ENCODE measurements at places on chromosomes 4 and X.

GRCh38 chrX:13902406-13902805 lies 85.5 kb upstream of the GPM6B start:
- no peak for DNase-seq

- no peak for DNase-seq
Measured at GRCh38 chr4:38232741-38233140, 272.5 kb downstream of the PTTG2 start.

GRCh38 chr4:160675550-160675949 lies 1488.2 kb downstream of the FSTL5 start:
- no peak for DNase-seq

- no peak for DNase-seq
Measured at GRCh38 chr4:186900232-186900900, 176.7 kb upstream of the FAT1 start.

GRCh38 chrX:65241059-65241721 lies 264.9 kb upstream of the ZC4H2 start:
- DNase-seq: no peak

DNA sequence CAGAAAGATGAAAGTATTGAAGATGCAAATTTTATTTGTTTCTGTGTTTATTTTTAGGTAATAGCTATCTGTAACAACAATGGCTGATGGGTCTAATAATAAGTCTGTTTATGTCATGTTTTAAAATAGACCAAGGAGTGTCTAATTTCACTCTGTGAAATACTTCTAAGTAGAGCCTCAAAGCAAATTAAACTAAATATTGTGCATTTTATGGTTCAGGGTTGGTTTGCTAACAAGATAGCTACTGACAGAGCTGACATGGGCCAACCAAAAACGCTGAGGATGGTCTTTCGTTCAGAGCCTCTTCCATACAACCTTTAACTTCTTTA lies 437.6 kb upstream of the CTSO start:
- no peak for DNase-seq

DNA sequence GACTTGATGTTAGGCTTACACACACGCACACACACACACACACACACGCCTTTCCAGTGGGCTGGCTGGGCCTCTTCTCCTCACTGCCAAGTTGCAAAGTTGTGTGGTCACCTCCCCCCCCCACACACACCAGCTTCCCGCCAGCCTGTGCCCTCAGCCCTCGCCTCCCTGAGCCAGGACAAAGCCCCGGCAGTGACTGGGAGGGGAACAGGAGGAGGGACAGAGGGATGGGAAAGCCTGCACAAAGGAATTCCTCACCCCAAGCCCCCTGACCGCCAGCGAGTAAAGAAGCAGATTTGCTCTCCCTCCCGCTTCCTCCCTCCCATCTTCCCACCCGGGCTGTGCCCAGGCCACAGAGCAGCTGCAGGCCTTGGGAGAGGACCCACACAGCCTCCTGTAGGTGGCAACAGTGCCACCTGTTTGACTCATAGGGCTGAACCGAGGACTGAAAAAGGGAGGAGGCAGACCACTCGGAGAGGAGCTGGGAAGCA lies at the start of gene GDPD2:
Gene GDPD2 (plus strand): TSS at position 464 of the 491 bp plus-strand sequence. CDS start 1,671 bp downstream, outside the sequence.
- no peak for DNase-seq

- DNase-seq: no peak
Measured at GRCh38 chr4:3858046-3858730, 92.0 kb downstream of the ADRA2C start.

DNA sequence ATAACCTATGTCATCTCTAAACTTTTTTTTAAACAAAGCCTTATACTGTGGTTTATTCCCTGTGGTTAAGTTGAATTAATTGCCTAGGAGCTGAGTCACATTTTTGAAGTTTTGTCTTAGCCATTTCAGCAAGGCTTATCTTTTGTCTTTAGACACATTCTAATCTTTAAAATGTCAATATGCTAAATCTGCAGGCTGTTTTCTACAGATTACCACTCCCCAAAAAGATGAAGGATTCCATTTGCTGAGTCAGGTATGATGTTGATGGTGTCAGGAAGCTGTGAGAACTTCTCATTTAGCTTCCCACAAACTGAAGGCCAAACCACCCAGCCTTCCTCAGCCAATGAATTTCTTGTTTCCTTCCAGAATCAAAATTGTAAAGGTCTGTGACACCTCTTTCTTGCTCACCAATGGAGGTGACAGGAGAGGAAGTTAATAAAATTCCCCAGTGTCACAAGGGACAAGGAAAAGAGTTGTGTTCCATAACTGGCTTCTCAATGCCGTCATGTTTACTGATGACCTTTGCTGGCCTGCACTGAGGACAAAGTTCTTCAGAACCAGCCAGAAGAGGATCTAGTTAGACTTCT lies 3.7 kb upstream of the CXCL6 start:
- no peak for DNase-seq

DNA sequence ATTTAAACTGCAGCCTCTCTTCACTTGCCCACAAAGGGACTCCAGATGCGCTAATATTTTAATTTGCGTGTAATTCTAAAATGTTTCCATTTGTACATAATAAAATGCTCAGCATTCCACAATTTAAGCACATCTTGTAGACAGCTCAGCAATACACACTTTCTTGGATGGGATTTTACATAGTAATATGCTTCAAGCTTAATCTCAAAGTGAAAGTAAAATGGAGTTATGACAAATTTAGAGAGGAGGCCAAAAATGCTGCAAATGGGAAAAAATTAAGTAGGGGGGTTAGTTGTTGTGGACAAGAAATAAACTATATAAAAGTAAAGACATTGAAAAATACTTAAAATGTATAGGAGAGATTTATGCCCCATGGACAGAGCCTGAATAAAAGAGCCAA lies 149.1 kb downstream of the FBXO8 start:
- no peak for DNase-seq

- no peak for DNase-seq
Measured at GRCh38 chr4:115259642-115260041, 146.2 kb upstream of the NDST4 start.

- no peak for DNase-seq
Measured at GRCh38 chr4:181271116-181271640, 972.0 kb upstream of the TENM3 start.

- DNase-seq: no peak
Measured at GRCh38 chrX:1734806-1735205, 119.9 kb downstream of the ASMT start.

DNA sequence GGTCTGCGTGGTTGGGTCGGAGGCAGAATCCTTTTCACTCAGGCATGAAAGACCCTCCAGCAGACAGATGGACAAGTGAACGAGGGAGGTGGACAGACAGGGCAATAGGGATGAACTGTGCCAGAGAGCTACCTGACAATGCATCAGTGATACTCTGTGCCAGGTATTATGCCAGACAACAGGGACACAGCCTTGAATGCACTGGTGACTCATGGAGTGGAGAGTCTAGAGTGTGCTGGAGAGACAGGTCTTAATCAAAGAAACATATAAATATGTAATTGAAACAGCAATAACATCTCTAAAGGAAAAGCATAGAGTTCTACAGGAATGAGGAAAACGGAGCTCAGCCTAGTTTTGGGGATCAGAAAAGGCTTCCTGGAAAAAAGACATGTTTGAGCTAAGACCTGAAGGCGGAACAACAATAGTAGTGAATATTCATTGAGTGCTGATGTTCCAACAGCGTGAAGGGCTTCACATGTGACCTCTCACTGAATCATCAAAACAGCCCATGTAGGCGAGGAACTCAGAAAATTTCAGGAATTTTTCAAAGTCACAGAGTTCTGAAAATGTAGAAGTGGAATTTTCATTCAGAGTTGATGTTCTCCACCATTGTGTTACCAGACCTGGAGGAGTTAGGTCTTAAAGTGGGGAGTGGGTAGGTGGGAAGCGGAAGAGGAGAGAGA lies 20.0 kb upstream of the FGFBP2 start:
- DNase-seq: no peak

GRCh38 chr4:122534776-122535175 lies 78.3 kb upstream of the IL2 start:
- DNase-seq: no peak

GRCh38 chrX:115058276-115058675 lies 40.9 kb upstream of the IL13RA2 start:
- no peak for DNase-seq

DNA sequence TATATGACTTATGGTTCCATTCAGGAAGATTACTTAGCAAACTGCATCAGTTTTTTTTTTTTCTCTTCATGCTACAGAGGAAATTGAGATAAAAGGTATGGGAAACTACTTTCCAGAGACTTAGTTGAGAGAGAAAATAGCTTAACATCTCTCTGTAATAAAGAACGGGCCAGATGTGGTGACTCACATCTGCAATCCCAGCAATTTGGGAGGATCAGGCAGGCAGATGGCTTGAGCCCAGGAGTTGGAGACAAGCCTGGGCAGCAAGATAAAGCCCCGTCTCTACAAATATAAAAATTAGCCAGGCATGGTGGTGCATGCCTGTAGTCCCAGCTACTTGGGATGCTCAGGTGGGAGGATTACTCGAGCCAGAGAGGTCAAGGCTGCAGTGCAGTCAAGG lies 271.2 kb upstream of the TENM3 start:
- no peak for DNase-seq

GRCh38 chrX:39633293-39633692 lies 464.5 kb downstream of the BCOR start:
- DNase-seq: no peak

DNA sequence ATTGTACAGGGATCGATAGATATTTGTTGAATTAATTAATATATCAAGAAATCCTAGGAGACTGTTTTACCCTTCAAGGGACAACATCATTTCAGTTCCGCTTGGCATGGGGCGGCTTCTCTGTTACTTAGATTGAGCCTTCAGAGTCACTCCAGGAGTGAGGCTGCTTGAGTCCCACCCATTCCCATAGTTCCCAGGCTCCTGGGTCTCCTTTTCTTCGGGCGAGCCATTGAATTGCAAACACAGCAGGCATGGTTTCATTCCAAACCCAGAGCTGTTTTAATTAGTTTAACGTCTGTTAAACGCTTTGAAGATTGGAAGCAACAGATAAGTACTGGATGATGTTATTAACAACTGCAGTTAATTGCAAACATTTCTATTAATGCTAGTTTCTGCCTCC lies 571 bp upstream of the EDA start:
- DNase-seq: no peak

DNA sequence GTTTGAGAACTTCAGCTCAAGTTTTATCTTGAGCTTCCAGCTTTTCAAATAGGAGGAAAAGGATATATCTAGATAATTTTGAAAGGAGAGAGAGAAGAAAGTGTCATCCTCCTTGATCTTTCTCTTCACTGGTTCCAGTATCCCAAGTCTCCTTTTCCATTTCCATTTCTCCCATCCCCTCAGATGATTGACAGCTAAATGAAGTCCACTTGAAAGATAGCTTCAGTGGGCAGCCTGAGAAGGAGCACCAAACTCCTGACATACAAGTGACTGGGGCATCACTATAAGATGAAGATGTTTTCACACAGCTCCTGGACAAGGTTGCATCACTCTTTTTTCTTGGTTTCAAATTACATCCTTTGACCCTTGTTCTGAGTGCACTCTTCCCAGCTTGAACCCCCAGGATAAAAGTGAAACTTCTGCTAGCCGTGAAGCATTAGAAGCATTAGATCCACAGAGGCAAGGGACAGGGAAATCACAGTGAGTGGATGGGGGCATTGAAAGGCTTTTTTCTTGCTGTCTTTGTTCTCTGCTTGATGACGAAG lies 17.5 kb upstream of the MAGEA10 start:
- DNase-seq: no peak

GRCh38 chr4:60201052-60201673 lies 999.0 kb upstream of the ADGRL3 start:
- peak; percentile 42 for DNase-seq

- no peak for DNase-seq
Measured at GRCh38 chrX:21151051-21151450, 223.2 kb upstream of the CNKSR2 start.

GRCh38 chrX:136210806-136211205 lies 40.4 kb downstream of the MAP7D3 start:
- DNase-seq: no peak

- no peak for DNase-seq
Measured at GRCh38 chr4:152290366-152290921, 245.4 kb downstream of the FBXW7 start.

DNA sequence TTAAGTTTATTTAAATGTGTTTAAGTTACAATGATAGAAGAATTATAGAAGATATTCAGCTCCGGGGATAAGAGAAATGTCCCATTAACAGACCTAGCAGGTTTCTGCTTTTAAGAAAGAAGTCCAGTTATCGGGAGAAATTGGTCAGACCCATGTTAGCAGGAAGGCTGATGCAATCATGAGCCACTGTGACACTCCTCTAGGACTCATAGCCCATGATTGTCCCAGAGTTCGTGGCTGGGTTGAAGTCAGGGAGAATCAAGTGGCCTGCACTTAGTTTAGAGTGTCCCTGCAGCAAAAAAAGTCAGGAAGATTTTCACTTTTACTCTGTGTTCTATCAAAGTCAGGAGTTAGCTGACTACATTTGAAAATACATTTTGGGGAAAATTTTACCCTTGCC lies 72.0 kb downstream of the TMEM144 start:
- no peak for DNase-seq

DNA sequence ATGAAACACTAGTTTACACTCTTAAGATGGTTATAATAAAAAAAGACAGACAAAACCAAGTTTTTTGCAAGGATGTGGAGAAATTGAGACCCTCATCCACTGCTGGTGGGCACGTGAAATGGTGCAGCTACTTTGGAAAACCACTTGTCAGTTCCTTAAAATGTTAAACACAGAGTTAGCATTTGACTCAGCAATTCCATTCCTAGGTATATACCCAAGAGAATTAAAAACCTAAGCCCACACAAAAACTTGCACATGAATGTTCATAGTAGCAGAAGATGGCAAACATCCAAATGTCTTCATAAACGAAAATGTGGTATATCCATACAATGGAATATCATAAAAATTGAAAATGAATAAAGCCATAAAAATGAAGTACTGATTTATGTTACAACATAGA lies 75.4 kb downstream of the ZNF827 start:
- no peak for DNase-seq

- DNase-seq: no peak
Measured at GRCh38 chr4:46656071-46656470, 253.0 kb downstream of the COX7B2 start.

DNA sequence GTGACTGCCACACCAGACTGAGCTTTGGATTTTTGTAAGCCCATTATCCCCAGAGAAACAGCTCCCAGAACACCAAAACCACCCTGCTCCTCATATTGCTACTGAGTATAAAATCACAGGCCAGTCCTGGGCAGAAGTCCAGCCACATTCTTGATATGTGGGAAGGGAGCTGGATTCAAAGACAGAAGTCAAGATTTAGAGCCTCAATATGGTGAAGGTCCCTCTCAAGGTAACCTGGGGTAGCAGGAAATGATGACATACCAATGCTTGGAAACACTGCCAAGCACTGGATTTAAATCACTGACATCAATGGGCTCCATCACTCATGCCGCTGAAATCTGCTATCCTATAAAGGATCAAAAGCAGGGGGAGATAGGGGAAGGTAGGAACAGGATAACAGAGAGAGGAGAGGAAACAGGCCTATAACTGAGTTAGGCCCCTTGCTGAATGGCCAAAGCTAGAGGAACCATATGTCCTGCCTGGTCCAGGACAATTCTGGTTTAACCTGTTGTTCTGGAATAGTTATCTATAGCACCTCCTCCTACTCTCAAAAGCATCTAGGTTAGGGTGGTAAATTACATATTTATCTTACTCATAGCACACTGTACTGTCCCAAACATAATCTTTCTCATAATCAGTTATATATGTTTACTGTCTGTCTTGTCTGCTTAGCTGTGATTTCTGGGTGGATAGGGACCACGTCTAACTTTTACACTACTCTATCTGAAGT lies 83.7 kb upstream of the NHS start:
- no peak for DNase-seq
